ENCODE measurements at places on chromosomes 2 and 18.

DNA sequence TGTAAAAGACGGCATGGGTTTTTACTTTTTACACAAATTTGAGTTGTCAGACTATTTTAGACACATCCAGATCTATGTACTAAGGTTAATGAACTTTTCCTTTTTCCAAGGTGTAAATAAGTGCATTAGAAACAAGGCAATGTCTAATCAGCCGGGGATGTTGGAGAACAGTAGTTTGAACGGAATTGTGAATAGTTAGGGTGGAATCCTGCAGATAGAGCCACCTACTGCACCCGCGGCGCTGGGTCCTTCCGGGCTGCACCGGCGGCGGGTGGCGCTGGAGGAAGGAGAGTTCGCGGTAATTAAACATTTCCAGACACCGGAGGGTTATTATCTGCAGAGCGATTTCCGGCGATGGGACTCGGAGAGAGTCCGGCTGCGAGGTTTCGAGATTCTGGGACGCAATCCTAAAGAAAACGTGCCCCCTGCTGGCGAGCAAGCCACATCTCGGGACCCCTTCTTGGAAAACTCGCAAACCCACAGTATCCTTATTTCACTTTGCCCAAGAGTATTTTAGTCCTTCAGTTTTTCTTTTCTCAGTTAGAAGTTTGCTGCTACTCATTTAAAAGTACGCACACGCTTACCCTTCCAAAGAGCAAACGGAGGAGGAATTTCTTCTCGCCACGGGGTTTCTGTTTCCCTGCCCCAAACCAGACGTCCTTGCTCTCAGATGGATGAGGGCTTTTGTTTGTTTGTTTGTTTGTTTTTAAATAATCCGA is 4.5 kb upstream of the OSR1 start:
- peak; percentile 96 for DNase-seq

DNA sequence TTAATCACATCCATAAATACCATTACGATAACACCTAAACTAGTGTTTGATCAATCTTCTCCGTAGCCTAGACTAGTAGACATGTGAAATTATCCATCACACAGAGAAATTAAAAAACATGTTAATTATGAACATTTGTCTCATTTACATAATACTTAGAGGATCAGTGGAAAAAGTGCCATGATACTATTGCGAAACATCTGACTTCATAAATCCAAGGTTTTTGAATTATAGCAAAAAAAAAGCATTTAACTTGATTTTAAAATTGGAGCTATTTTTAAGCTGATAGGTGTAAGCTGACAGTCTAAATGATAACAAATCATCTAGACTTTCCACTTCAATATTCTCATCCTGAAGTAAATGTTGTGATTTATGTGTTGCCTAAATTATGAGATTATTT is 51.6 kb downstream of the CBLN2 start:
- DNase-seq: no peak

DNA sequence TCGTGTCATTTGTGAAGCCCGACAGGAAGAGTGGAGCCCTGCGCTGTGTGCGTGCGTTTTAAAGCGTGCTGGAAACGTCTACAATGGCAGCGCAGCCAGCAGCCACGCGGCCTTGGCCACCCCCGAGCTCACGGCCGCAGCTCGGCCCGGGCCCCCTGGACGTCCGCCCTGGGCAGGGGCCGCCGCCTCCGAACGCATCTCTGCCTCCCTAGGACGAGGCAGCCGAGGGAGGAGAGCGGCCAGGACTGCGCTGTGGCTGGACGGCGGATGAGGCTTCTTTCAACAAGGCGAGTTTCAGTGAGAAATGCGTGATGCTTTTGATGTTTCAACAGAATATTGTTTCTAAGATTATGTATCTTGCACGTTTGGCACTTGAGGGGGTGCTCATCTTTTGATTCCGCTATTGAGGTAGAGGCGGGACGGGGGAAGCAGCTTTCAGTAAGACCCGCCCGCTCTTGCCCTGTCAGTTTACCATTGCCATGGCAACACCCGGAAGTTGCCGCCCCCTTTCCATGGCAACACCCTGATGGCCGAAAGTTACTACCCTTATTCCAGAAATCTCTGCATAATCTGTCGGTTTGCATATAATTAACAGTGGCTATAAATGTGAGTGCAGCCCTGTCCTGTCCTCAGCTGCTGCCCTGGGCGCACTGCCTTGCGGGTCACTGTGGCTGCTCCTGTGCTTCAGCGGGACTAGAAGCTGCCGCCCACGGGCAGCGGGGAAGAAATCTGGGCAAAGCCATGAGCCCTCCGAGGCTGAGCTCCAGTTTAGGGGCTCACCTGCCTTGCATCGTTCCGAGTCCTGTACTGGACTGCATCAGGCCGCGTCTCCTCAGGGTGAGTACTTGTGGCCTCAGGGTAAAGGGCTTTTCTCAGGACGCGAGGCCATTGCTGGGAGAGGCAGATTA is 38.6 kb downstream of the ADNP2 start:
- DNase-seq: peak; percentile 92

DNA sequence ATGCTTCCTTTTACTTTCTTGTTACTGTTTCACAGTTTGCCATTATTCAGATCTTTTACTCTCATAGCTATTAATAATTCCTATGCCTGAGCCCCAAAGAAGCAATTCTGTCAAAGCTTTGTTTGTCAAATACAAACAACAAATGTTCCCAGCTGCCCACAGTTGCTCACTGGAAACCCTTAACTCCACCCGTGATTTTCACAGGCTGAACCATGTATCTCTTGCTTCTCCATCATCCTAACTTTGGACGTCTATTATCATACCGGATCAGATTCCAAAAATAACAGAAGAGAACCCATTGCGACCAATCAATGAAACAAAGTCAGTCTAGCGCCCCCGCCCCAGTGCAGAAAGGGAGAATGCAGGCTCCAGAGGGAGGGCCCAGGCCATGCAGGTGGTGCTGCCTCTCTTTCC is 24.2 kb downstream of the COLEC12 start:
- DNase-seq: peak; percentile 50

DNA sequence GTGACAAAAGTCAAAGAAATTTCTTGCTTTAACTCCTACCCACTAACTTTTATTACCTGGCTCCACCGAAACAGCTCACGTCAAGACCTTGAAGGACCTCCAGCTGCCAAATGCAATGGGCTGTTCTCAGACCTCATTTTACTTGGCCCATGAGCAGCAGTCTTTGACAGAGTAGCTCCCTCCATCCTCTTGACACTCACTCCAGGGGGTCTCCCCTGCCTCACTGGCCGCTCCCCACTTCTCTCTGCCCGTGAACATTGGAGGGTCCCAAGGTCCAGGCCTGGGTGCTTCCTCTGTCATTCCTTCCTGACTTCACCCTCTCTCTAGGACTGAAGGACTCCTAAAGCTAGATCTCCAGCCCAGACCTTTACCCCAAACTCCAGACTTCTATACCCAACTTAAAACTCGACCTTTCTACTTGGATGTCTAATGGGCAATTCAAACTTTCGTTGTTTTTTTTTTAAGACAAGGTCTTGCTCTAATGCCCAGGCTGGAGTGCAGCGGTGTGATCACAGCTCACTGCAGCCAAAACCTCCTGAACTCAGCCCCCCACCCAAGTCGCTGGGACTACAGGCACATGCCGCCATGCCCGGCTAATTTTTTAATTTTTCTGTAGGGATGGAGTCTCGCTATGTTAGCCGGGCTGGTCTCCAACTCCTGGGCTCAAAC is 92.9 kb upstream of the ST3GAL5 start:
- no peak for DNase-seq

DNA sequence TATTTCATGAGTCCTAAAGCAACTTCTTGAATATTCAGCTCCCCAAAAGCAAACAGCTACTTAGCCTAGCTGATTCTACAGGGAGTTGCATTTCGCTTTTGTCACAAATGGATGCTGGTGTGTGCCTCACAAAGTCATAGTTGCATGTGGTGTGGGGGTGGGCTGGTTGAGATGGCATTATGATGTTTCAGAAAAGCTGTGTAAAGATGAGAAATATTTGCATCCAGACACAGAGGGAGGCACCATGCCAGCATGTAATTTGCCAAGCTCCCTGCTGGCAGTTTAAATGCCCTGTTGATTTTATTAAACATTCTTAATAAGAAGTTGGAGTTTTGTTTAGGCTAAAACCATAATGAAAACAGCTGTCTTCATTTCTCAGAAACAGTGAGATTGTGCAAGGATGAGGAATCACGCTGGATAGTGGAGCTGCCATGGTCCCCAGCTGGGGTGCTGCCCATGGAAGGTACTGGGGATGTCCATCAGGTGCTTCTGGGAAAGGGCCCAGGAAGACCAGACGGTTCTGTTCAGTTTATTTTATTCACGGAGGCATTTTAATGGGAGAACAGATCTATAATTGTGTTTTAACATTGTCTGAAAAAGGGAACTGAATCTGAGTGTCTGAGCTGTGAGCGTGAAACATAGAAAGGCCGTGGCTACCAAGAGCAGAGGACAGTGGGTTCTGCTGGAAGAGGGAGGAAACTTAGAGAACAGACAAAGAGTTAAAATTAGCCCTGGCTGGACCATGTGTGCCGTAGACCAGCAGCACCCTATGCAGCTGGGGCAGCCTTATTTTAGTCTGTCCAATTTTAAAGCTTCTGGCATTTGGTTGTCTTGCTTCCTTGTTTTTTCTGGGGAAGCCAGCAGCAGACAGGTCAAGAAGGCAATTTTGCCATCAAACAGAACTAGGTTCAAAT is 177.1 kb downstream of the FAM210A start:
- peak; percentile 55 for DNase-seq

GRCh38 chr2:119126650-119127049 is 31.9 kb downstream of the C1QL2 start:
- no peak for DNase-seq

DNA sequence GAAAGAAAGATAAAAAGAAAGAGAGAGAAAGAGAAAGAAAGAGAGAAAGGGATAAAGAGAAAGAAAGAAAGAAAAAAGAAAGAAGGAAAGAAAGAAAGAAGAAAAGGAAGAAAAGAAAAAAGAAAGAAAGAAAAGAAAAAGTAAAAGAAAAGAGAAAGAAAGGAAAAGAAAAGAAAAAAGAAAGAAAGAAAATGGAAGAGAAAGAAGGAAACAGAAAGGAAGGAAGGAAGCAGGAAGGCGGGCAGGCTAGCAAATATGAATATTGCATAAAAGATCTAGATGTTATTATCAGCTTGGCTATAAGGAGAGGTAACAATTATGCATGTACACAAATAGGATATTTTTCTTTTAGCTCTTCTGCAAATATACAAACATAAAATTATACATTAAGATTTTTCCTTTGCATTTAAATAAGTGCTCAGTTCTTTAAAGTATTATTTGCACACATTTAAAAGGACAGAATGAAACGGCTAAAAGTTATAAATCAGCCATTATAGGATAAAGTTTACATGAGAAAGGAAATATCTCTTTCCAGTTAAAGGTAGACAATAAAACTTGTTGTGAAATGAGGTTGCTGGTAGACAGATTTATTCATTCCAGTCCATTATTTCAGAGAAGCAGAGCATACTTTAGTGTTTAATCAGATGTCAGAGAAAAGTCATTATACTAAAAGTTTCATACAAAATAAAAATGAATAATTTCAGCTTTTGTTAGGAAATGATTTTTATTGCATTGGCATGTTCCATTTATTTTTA is 511.4 kb downstream of the KCNJ3 start:
- no peak for DNase-seq

GRCh38 chr2:122412360-122412759 is 656.9 kb downstream of the TSN start:
- no peak for DNase-seq

- no peak for DNase-seq
Measured at GRCh38 chr2:28134262-28134812, 243.8 kb downstream of the BABAM2 start.

- DNase-seq: no peak
Measured at GRCh38 chr2:207970147-207970825, 55.0 kb downstream of the PLEKHM3 start.

GRCh38 chr18:4282954-4283353 is 172.2 kb downstream of the DLGAP1 start:
- DNase-seq: no peak

- DNase-seq: peak; percentile 97
Measured at GRCh38 chr2:180647621-180648020, 332.8 kb upstream of the UBE2E3 start.

DNA sequence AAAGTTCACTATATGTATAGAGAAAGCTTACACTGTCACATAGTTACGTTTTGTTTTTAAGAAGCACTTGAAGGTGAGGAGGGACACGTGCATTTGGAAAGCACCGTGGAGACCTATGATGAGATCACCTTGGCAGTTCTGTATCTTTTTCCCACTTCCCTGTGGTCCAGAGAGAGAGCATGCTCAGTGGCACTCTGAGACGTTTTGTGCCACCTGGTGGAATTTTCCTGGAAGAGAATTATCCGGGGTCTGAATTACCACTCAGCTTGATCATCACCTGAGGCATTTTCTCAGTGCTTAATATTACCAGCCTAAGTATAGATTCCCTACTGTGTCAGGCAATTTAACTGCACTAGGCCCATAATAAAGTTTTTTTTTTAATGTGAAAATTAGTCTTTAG is 469.4 kb upstream of the SMIM21 start:
- DNase-seq: peak; percentile 42

- DNase-seq: no peak
Measured at GRCh38 chr2:213703406-213704098, 419.3 kb downstream of the SPAG16 start.

DNA sequence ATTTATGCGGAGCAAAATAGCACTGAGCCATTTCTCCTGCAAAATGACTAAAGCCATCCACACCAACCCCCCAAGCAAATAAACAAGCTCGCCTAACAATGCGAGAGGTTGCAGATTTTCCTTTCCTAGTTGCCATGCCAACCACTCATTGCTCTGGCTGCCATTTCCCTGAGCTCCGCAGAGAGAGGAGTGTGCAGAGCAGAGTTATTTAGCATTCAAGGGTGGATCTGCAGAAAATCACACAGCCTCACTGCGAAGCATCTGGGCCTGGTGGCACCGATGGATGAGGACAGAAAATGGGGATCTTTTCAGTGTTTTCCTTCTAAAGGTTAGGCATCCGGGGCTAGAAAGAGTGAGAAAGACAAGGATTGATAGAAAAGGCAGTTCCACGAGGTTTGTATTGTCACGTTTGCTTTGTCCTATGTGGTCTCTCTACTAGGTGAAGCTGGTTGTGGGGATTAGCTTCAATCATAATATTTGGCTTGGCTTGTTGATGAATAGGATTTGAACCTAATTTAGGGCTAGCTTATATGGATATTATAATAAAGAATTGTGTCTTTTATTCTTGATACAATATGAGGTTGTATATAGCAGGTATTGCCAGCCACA is 110.2 kb upstream of the UNC80 start:
- peak; percentile 3 for DNase-seq
